ENCODE measurements at places on chromosomes 12 and 14.

DNA sequence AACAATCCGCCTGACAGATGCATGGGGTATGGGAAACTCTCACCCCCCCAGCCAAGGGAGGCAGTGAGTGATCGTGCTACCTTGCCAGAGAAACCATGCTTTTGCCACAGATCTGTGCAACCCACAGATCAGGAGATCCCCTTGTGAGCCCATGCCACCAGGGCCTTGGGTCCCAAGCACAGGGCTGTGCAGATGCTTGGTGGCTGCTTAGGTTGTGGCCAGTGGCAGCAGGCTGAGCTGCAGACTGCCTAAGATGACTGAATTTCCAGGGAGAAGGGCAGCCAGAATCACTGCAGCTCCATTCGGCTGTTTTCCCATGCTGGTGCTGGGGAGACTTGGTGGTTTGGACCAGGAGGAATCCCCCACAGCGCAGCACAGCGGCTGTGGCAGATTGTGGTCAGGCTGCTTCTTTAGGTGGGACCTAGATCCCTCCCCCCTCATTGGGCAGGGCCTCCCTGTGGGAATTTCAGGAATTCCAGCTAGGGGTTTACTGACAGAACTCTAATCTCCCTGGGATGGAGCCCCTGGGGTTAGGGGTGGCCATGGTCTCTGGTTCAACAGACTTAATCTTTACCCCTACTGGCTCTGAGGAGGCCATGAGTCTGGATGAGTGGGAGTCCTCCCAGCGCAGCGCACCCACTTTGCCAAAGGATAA lies 264.6 kb upstream of the DAAM1 start:
- DNase-seq, result no peak

DNA sequence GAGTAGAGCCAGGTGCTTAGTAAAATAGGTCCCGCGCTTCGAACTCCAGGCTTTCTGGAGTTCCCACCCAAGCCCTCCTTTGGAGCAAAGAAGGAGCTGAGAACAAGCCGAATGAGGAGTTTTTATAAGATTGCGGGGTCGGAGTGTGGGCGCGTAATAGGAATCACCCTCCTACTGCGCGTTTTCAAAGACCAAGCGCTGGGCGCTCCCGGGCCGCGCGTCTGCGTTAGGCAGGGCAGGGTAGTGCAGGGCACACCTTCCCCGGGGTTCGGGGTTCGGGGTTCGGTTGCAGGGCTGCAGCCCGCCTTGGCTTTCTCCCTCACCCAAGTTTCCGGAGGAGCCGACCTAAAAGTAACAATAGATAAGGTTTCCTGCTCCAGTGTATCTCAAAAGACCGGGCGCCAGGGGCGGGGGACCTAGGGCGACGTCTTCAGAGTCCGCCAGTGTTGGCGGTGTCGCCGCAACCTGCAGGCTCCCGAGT lies 3.6 kb downstream of the SSTR1 start:
- no peak for DNase-seq

- DNase-seq, result no peak
Measured at GRCh38 chr14:95302667-95303506, 16.8 kb downstream of the CLMN start.

GRCh38 chr14:105589161-105589925 lies 63.0 kb downstream of the TMEM121 start:
- no peak for DNase-seq

GRCh38 chr12:52659395-52659794 lies 7.4 kb upstream of the KRT2 start:
- DNase-seq, result no peak

- no peak for DNase-seq
Measured at GRCh38 chr12:68378872-68379606, 46.9 kb upstream of the MDM1 start.

- DNase-seq, result no peak
Measured at GRCh38 chr12:9760120-9760519, 581 bp downstream of the CD69 start.

- DNase-seq, result no peak
Measured at GRCh38 chr12:76508128-76508980, 51.2 kb downstream of the OSBPL8 start.

- DNase-seq, result no peak
Measured at GRCh38 chr12:118946256-118946655, 35.1 kb upstream of the SRRM4 start.

- DNase-seq, result no peak
Measured at GRCh38 chr14:74620497-74620921, 8.5 kb upstream of the LTBP2 start.

GRCh38 chr14:77442196-77442595 lies 15.2 kb downstream of the VIPAS39 start:
- no peak for DNase-seq

GRCh38 chr14:20428010-20428365 lies 8.0 kb downstream of the KLHL33 start:
- no peak for DNase-seq

DNA sequence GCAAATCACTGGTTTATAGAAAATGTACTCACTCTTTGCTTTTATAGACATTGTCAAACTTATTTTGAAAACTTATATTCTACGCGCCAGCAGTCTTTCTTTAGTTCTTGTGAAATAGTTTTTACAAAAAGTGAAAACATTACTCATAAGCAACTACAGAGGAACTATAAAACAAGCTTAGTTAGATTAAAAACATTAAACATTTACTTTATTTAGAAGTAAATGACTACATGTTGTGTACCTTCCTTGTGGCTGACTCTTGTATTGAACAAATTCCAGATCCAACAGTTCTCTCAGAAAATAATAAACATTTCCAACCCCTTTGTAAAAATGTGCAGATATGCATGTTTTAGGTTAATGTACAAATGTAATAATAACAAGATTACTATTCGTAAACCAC lies 198.5 kb downstream of the SOX5 start:
- DNase-seq, result no peak

DNA sequence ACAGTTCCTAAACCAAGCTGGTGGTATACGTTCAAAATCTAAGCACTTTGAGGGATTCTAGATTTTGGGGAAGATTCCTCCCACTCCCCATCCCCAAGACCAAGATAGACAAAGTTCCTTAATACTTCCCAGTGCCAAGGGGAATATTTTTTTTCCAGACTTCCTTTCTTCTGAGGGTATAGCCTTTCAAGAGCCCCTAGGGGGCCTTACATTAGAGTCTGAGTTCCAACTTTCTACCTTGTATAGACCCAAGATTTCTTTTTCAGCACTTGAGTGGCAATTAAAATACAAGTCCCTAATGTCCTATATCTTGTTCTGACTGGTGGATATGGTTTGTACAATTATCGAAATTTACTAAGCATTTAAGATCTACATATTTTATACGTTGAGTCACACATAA lies 28.7 kb upstream of the SOS2 start:
- DNase-seq, result no peak

GRCh38 chr14:31781578-31781977 lies 220.4 kb downstream of the NUBPL start:
- DNase-seq, result no peak

- DNase-seq, result no peak
Measured at GRCh38 chr12:22228022-22228875, 106.3 kb downstream of the ST8SIA1 start.

DNA sequence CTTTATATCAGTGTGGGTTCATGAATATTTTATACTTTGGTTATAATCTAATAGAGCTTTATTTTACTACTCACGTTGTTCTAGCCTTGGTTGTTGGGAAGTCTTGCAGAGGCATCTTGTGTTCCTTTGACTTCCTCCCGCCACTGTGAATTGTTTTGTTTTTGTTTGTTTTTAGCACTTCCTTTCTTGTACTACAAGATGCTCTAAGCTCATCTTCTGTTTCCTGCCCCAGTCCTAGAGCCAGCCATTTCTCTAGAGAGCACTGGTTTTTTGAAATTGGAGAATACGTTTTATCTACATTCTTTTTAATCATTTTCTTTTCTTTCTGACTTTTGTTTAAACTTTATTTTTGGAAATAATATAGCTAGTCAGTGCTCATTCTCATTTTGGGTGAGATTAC lies 15.9 kb upstream of the NUBPL start:
- DNase-seq, result no peak

- DNase-seq, result no peak
Measured at GRCh38 chr12:8605057-8605456, 7.6 kb downstream of the AICDA start.

DNA sequence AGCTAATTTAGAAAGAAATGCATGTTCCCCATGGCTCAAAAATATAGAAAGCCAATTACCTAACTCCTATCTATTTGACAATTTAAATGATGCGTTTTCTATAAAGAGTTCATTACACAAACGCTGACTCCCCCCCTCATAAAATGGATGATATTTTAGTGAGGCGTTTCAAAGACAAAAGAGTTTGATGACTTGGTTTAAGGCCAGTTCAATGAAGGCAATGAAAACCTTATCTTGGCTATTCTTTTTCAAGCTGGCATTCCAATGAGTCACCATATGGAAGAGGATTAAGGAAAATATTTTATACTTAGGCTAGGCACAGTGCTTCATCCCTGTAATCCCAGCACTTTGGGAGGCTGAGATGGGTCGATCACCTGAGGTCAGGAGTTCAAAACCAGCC lies 62.7 kb downstream of the HMGA2 start:
- no peak for DNase-seq

- no peak for DNase-seq
Measured at GRCh38 chr12:123957196-123957595, 15.4 kb downstream of the CCDC92 start.

DNA sequence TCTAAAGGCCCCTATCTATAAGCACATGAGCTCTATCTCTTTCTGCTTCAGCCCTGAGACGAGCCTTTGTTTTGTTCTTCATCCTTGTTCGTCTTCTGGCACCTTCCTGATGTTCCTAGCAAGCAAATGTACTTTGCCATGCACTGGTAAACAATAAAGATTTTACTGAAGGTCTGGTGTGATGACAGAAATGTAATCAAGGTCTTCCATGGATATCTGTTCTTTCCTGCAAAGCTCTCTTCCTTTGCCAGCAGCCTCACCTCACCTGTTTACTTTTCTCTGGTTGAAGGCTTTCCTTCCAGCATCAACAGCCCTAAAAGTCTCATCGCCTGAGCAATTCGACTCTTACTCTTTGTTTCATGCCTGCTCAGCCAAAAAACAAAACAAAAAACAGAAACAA lies 330.3 kb downstream of the PCNX1 start:
- DNase-seq, result no peak

DNA sequence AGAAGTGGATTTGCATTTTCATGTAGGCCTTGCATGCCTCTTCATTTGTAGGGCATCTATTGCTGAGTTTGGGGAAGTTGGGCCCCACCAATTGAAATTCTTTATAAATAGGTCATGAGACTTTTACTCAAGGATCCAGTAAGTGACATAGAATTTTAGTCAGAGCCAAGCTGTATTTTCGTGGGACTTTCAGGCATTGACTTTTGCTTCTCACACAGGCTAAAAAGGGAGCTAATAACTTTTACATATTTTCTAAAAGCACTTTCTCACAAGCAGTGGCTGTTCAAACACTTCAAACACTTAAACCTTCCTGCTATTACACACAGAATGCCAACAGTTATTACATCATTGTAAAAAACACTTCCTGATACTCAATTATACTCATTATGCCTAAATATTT lies 260.5 kb downstream of the MSRB3 start:
- no peak for DNase-seq

GRCh38 chr12:52023182-52023975 lies 16.6 kb downstream of the TAMALIN start:
- peak; percentile 94 for DNase-seq

DNA sequence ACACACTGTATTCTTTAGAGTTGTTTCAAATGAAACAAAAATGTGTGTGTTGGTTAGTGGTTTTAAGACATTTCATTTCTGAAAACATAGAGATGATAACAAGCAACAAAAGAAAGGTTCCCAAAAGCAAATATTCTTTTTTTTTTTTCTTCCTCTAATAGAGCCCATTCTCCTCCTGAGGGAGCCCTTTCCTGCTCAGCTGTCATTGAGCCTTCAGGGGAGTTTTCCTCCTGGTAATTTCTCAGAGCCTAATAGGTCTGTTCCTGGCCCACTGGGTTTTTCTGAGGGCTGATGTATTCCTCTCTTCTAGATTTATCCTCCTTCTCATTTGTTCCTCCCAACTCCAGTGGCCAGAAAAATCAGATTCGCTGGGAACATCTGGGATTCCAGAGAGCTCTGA lies 654.5 kb downstream of the NOVA1 start:
- DNase-seq, result no peak

- DNase-seq, result peak; percentile 74
Measured at GRCh38 chr12:132561427-132562156, 48.8 kb downstream of the LRCOL1 start.

DNA sequence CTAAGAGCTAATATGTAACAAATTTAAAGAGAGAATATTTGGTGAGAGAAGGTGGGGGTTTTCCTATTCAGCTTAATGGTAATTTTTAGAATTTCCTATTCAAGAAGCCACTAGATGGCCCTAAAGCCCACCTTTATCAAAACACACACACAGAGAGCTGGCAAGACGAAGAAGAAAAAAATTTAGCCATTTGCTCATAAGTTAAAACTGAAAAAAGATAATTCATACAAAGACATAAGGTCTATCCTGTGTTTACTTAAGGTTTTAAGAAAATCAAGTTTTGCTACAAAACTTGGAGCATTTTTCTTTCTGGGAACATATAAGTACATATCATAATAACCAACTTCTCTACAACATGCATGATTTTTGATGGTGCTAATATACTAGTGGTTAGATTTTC lies 46.8 kb upstream of the PCED1B start:
- no peak for DNase-seq

- no peak for DNase-seq
Measured at GRCh38 chr12:51185171-51185717, 12.3 kb upstream of the TFCP2 start.

- DNase-seq, result no peak
Measured at GRCh38 chr12:79954037-79954610, 19.2 kb upstream of the PPP1R12A start.

- no peak for DNase-seq
Measured at GRCh38 chr12:129296671-129297070, 443.4 kb downstream of the GLT1D1 start.

DNA sequence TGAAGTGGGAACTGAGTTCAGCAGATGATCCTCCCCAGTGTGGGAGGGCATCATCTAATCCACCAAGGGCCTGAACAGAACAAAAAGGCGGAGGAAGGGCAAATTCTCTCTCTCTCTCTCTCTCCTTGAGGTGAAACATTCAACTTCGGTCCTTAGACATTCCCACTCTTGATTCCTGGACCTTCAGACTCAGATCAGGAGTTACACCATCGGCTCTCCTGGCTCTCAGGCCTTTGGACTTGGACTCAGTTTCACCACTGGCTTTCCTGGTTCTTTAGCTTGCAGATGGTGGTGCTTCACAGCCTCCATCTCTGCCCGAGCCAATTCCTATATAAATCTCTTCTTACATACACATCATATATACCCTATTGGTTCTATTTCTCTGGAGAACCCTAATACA lies 73.2 kb downstream of the SPPL3 start:
- DNase-seq, result no peak

GRCh38 chr12:114963846-114964245 lies 279.9 kb upstream of the TBX3 start:
- no peak for DNase-seq

All from GM12892 (cell line).